ENCODE measurements at places on chromosomes 13 and 19.

- no peak for DNase-seq
Observed at GRCh38 chr13:54287062-54287764, 1258.6 kb downstream of the OLFM4 start.

GRCh38 chr13:52794589-52794988 is 53.9 kb downstream of the PCDH8 start:
- DNase-seq, result no peak

DNA sequence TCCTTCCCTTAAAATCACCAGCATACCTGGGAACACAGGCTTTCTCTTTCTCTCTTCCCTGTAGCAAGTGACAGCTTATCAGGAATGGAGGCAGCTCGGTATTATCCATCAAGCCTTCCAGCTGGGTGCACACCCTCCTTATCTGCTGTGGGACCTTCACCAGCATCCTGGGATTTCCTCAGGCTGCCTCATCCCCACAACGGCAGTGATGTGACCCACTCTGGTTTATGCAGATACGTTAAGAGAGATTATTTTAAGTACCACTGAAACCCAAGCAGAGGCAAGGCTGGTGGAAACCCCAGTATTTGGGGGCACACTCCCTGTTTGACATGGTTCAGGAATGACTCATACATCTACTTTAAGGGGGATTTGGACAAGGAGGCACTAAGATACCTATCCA is 192.1 kb downstream of the TM9SF2 start:
- no peak for DNase-seq

- DNase-seq, result no peak
Observed at GRCh38 chr19:37719927-37720265, 335 bp upstream of the ZNF607 start.

- DNase-seq, result no peak
Observed at GRCh38 chr13:30081331-30081730, 226.0 kb downstream of the KATNAL1 start.

DNA sequence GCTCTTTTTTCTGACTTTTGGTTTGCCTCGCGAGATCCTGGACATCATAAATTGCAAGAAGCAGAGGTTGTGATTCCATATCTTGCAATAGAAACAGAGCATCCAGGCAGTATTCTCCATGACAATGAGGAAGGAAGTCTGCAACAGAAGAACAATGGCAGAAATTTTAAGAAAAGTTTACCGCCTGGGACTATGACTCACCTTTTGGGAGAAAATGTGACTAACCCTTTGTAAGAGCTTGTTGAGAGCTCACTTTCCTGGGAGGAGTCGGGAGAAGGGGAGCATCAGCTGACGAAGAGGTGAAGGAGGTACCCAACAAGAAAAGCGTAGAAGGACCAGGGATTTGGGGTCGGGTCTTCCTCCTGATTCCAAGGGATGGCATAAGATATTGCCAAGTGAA is 34.3 kb upstream of the TNFSF11 start:
- DNase-seq, result no peak

- no peak for DNase-seq
Observed at GRCh38 chr19:18480006-18480691, 41.7 kb downstream of the ELL start.

- DNase-seq, result no peak
Observed at GRCh38 chr19:51027873-51028272, 1.5 kb upstream of the KLK11 start.

GRCh38 chr19:52398081-52398441 is 412 bp downstream of the ZNF528 start:
- no peak for DNase-seq

DNA sequence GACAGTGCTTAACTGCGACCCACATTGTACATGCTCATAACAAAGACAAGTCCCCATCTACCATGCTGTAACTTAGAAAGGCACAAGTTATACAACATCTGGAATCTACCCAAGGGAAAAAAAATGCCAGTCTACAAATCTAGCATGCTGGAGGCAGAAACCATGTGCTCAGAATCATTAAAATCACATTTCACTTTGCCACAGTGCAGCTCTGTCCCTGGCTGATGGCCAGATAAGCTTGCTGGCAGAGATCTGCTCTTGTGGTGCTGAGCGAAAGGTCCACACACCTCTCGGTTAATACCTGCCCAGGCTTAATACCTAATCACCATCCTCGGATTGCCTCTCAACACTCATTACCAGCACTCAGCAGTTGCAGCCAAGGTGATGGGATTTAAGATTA is 74.1 kb upstream of the UQCRFS1 start:
- DNase-seq, result no peak

DNA sequence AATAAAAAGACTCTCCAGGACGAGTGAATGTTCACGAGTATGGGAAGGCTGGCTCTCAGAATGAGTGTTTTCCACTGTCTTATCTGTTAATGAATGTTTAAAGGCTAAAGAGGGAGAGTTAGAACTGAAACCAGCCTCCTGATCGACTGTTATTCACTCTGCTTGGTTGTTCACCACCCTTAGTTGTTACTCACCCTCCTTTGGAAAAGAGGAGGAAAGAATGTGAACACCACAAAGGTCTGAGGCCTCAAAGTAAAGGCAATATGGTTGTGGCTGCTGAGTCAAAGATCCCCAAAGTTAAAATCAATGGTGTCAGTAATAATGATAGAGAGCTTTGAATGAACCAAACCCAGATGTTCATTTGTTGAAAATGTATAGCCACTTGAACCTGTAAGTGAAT is 1793.2 kb upstream of the PCDH20 start:
- no peak for DNase-seq

GRCh38 chr19:28514166-28514565 is 698.8 kb downstream of the UQCRFS1 start:
- DNase-seq, result no peak

- no peak for DNase-seq
Observed at GRCh38 chr13:96532804-96533203, 442.9 kb downstream of the HS6ST3 start.

DNA sequence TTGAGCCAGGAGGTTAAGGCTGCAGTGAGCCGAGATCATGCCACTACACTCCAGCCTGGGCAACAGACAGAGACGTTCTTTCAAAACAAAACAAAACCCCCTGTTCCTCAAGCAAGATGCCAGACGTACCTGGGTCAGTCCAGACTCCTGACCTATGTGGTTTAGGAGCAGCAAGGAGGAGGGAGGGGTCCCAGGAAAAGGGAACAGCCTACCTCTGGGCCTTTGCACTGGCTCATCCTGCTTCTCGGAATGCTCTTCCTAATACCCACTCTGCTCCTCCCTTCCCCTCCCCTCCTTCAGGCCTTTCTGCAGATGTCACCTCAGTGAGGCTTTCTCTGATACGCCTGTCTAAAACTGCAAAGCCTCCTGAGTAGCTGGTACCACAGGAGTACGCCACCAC is 9.5 kb downstream of the RINL start:
- DNase-seq, result no peak

DNA sequence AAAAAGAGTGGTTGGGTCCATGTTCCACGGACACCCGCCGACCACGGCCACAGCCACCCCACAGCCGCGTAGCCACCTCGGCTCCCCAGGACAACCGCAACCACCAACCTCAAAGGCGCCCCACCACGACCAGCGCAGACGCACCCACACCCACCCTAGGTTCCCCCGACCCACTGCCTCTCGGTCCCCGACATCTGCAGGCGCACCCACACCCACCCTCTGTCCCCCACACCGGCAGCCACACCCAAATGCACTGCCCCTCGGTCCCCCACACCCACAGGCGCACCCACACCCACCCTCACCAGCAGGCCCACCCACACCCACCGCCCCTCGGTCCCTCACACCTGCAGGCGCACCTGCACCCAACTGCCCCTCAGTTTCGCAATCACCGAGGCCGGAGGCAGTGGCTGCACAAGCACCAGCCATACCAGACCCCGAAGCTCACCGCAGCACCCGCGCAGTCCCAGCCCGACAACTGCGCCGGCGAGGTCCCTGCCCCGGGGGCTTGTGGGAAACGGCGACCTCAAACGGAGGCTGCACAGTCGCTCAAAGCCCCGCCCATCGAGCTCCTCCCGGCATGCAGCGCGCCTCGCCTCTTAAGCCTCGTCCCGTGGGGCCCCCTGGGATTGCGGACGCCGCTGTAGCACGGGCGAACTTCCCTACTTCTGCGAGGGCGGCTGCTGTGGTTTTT is 18.3 kb downstream of the ZNF77 start:
- DNase-seq, result no peak

DNA sequence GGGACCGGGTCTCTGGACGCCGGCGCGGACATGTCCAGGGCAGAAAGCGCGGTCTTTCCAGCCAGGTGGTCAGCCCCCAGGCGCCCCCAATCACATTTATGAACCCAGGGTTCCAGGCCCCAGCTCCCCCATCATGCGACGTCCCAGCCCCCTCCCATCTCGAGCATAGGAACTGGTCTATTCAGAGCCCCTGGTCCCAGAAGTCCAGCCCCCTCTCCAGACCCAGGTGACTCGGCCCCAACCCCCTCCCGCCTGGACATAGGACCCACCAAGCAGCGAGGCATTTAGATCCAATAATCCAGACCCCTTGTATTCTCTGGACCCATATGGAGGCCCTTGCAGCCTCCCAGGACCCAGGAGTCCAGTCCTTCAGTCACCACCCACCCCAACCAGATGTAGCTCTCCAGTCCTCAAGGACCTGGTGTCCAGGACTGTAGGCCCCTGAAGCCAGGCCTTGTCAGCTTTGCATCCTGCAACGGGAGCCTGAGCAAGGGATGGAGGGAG is 501 bp downstream of the APLP1 start:
- DNase-seq, result no peak

- DNase-seq, result peak; percentile 6
Observed at GRCh38 chr19:17025991-17026658, 485 bp downstream of the CPAMD8 start.

DNA sequence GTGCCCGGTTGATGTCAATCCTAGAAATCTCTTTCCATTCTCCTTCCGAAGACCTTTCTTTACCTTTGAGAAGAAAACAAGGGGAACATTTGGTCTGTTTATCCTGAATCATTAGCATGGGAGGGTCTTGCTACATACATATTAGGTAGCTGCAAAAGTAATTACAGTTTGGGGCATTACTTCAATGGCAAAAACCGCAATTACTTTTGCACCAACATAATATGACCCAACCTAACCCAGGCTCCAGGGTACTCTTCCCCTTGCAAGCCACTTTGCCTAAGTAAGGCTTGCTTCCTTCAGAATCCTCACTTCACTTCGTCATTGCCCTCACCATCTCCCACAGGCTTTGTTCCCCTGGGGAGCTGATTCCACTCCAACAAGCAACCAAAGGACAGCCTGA is 662.7 kb downstream of the DIAPH3 start:
- no peak for DNase-seq

- peak; percentile 41 for DNase-seq
Observed at GRCh38 chr19:50679177-50680125, 30.2 kb downstream of the C19orf81 start.

- no peak for DNase-seq
Observed at GRCh38 chr13:36146511-36147269, 15.5 kb upstream of the DCLK1 start.

DNA sequence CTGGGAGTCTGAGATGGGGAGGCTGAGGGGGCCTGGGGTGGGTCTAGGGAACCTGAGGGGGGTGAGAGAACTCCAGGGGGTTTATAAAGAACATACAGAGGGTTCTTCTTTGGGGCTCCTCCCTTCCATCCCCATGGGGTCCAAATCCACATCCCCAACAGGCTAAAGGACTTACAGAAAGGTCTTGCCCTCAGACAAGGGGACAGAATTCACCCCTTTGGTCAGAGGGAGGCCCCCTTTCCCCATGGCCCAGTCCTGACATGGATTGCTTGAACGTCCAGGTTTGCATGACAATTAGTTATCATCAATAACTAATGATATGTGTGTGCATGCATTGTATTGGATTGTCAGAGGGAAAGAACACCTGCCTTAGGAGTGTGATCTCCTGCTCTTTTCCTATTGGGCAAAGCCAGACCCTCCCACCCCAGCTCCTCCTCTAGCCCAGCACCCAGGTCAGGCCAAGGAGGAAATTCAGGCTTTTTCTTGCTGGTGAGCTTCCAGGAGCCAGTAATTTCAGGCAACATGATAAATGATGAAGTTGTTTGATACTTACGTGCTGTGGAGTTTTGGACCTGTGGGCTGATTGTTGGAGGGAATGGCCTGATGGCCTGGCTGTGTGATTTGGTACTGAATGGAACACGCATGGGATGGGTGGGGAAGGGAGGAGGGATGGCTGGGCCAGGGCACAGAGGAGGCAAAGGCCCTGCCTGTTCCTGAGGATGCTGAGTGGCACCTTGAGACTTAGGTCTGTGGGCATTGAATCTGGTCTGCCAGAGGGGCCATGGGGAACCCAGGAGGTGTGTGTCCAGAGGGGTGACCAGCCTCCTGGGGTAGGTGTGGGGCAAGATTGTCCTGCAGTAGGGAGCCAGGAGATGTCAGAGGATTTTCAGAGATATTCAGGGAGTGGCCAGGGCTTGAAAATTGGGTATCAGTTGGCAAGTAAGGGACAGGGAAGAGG is 1.1 kb downstream of the KLHL26 start:
- DNase-seq, result no peak

- no peak for DNase-seq
Observed at GRCh38 chr19:53657778-53658177, 26.0 kb downstream of the DPRX start.

GRCh38 chr13:24460256-24460655 is 52.3 kb downstream of the PARP4 start:
- no peak for DNase-seq

DNA sequence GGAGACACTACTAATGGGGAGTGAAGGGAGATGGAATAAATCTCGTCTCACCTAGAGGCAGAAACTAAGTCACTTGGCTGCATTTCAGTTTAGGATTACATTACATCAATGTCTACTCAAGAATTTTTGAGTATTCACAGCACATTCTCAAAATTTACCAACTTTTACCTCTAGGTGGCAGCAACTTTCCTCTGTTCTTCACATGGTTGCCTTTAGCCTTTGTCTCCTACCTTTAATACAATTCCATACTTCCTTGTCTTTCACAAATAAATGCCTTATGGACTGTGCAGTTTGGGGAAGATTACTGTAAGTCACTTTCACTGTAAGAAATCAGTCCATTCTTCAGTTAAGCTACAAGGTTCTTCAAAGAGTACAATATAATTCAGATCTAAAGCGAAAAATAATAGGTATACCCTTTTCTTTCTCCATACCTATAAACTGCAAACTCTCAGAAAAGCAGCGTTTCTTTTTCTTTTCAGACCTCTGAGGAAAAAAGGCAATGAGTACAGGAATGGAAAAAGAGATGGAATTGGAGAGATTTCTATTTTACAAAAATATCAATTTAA is 379.4 kb downstream of the KLF12 start:
- no peak for DNase-seq

DNA sequence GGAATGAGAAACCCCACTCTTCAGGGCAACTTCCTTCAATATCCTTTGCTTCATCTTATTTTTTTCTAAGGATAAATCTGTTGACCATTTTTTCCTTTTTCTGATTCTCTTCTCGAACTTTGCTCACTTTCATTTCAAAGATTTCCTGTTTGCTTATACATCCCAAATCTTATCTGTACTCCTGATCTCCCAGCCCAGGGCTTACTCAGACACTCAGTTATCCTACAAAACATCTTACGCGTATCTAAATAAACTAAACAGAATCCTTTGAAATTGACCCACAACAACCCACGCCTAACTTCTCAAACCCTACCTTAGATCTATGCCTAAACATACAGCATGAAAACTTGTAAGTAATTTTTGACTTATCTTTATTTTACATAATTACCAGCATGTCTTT is 179.2 kb downstream of the ABCC4 start:
- no peak for DNase-seq

- DNase-seq, result no peak
Observed at GRCh38 chr13:50910485-50910805, 854 bp downstream of the RNASEH2B start.

- no peak for DNase-seq
Observed at GRCh38 chr19:6765738-6766356, 1.4 kb downstream of the SH2D3A start.

GRCh38 chr13:34464011-34464410 is 478.1 kb upstream of the NBEA start:
- DNase-seq, result no peak

Measured in CD8-positive, alpha-beta memory T cell (primary cell).